ENCODE measurements at places on chromosomes 16 and 17.
A peak's percentile ranks its signal among the peaks of the same experiment; 100 is the strongest.

DNA sequence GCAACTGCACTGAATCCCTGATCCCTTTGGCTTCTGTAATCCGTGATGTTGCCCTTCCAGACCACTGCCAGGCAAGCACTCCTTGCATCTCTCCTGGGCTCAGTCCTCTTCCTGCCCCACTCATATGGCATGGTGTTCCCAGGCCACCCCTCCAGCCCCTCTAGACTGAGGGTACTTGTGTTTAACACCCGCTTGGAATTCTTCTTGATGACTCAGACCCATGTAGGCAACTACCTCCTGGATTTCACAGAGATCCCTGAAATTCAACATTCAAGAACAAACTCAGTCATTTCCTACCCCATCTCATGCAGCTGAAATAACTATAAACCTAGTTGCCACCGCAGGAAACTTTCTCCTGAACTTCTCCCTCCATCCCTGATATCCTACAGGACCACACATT is 541.9 kb upstream of the CDH11 start:
- no peak for DNase-seq

- no peak for DNase-seq
Observed at GRCh38 chr17:33127706-33128105, 136.1 kb downstream of the SPACA3 start.

DNA sequence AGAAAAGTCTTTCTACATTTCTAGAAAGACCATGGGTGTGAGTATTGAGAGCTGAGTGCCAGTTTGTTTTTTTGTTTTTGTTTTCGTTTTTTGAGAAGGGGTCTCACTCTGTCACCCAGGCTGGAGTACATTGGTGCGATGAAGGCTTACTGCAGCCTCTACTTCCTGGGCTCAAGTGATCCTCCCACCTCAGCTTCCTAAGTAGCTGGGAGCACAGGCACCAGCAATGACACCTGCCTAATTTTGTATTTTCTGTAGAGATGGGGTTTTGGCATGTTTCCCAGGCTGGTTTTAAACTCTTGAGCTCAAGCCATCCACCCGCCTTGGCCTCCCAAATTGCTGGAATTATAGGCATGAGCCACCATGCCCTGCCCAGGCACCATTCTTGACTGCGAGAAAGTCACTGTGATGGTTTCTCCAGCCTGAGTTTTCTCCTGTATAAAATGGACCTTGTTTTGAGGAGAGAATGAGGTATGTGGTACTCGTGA is 673.8 kb downstream of the MAF start:
- DNase-seq, result no peak

- no peak for DNase-seq
Observed at GRCh38 chr17:82029391-82029790, 2.1 kb upstream of the RAC3 start.

DNA sequence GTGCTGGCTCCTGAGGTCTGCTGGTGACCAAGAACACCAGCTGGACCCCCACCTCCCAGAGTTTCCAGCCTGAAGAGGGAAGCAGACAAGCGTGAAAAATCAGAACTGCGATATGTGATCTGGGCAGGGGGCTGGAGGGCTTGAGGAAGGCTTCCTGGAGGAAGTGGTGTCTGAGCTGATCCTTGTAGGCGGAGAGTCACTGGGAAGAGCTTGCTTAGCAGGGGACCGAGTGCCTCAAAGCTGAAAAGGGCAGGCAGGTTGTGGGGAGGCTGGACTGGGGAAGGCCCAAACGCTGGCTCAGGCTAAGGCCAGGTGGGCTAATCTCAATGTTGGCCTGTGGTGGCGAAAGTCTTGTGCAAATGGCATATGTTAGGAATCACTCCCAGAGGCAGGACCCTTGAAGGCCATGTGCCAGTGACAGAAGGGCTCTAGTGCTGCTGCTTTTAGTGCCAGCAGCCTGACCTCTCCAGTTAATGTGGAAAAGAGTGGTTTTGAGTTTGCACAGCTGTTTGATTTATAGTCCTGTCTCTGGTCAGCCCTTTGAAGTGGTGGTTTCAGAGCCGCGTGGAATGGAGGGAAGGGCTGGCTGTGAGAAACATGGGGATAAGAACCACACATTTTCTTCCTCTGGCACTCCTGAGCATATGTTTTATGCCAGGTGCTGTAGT is 85.3 kb upstream of the LGALS9 start:
- DNase-seq, result peak; percentile 70

- DNase-seq, result peak; percentile 18
Observed at GRCh38 chr16:76278980-76279379, 1.8 kb downstream of the CNTNAP4 start.

DNA sequence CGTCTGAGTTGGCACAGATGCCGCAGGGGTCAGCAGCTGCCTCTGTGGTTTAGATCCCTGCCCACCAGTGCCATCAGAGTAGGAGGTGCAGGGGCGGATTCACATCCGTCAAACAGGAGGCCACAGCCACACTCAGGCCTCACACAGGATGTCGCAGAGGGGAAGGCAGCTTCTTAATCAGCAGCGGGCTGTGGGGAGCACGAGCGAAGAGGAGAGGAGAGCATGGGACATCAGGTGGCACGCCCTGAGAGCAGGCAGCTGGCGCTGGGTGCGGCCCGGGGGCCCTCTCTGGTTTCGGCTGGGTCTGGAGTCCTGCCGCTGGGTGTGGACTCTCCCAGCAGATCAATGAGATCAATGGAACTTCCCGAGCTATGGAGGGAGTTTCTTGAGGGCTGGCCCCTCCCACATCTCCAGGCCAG is 9.6 kb downstream of the LLGL2 start:
- DNase-seq, result no peak

- DNase-seq, result no peak
Observed at GRCh38 chr16:76634847-76635697, 357.9 kb downstream of the CNTNAP4 start.

DNA sequence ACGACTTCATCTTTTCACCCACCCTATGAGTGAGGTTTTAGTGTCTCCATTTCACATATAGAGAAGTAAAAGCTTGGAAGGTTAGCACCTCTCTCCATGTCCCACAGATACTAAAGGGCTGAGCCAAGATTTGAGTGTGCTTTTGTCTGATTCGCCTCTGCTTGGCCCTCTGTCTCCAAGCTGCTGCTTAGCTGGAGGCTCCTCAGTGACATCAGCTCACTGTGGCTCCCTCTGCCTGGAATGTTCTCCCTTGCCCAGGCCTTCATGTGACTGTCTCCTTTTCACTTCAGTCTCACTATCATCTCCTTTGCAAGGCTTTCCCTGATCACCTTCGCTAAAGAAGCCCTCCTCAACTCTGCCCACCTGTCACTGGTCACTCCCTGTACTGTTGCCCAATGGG is 84.5 kb upstream of the HSBP1 start:
- no peak for DNase-seq

DNA sequence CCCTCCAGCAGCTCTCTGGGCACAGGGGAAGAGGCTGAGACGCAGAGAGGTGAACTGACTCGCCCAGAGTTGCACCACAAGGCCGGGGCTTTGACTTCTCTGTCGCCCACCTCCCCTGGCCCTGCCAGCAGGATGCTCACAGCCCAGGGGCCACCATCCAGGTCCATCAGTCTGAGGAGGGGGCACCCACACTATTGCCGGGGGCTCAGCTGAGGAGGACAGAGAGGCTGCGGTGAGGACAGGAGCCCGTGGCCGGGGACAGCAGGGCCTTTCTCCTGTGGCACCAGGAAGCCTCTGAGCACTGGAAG is 32.6 kb downstream of the KDM8 start:
- no peak for DNase-seq

GRCh38 chr16:56241596-56241995 is 50.3 kb downstream of the GNAO1 start:
- no peak for DNase-seq

DNA sequence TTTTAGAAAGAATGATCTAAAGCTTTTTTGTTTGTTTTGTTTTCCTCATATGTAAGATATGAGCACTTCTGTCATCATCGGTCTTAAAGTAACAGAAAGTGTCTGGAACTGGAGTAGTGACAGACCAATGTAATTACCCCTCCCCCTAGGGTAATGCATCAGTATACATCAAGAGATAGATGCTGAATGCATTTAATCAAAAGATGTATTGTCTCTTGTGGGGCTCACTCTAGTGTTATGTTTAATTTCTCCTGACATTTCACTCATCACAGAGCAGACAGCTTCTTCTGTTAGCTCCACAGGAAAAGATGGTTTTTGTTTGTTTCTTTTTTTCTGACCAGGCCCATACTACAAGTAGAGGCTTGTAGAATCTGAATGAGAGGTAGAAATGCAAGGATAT is 168.7 kb upstream of the C17orf78 start:
- DNase-seq, result no peak

DNA sequence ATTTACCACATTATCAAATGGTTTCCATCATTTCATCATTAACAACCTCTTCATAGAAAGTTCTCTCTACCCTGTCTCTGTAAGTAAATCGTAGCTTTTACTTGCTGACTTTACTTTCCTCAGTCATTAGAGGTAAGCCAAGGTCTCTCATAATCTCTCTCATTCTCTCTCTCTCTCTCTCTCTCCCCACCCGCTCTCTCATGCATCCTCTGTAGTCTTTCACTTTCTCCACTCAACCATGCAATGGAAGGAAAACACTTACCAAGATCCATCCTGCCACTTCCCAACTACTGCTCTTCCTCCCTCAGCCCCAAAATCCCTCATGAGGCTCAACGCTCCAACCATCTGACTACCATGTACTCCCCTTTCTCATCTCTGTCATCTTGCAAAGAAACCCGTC is 6.1 kb downstream of the CEP112 start:
- no peak for DNase-seq

DNA sequence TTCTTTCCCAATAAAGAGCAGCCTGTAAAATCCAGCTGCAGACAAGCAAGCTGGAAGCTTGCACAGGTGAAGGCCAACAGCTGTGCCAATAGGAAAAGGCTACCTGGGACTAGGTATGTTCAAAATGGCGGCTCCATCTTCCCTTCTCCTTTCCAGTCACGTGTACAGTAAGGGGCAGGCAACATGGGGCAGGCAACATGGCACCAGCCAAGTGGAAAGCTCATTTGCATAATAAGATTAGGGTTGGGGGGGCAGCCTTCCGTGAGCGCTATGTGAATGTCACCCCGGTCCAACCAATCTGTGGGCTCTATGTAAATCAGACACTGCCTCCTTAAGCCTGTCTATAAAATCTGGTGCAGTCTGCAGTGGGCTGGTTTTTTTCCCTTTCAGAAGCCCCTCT is 31.3 kb downstream of the TVP23A start:
- DNase-seq, result no peak

DNA sequence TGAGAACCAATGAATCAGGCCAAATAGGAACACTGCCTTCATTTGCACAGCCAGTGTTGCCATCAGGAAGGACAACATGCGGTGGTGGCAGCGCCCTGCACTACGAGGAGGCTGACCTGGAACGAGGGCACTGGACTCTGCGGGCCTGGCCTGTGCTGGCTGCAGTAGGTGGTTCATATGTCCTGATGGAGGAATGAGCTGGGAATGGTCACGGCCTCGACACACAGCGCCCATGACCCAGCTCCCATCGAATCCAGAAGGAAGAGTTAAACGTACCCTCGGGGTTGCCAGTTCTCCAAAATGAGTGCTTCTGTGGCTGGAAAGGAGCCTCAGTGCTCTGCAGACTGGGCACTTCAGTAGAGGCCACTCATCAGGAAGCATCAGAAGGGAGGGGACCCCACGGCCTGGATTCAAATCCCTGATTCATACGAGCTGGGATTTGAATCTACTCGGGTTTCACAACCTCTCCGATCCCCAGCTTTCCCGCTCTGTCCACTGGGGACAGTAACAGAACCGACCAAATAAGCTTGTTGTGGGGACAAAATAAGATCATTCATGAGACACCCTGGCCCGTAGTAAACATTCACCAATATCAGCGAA is 85.5 kb downstream of the ZDHHC7 start:
- DNase-seq, result no peak

- no peak for DNase-seq
Observed at GRCh38 chr16:89100601-89101302, 7.1 kb downstream of the ACSF3 start.

GRCh38 chr17:34675605-34676004 is 96.2 kb downstream of the TMEM132E start:
- DNase-seq, result no peak

- DNase-seq, result no peak
Observed at GRCh38 chr16:50889746-50890145, 147.9 kb downstream of the CYLD start.

DNA sequence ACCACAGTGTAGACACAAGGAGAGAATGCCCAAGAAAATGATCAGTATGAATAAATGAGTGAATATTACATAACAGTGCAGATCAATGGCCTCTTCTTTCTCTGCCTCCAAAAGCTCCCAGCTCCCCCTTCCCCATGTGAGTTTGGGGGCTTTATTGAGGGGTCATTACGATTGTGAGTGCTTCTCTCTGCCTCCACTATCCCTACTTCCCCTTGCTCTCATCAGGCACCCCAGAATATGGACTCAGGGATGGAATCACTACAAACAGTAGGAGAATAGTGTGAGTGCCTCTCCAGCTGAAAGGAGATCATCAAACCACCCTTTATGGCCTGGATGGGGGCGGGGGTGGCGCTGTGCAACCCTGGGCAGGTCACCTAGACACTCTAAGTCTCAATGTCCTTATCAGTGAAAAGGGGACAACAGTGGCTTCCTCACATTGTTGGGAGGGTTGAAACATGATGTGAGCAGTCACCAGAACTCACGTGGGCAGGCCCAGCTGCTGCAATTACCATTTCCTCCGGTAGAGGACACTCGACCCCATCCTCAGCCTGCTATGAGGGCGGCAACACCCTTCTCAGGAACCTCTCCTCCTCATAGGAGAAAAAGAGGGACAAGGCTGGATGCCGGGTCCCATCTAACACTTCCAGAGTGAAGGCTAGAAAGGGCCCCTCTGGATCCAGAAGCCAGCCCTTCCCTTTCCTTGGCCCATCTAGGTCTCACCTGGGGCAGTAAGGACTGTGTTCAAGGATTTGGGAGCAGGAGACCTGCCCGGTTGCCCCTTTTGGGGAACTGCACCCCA is 2.1 kb upstream of the EPOP start:
- DNase-seq, result peak; percentile 99

DNA sequence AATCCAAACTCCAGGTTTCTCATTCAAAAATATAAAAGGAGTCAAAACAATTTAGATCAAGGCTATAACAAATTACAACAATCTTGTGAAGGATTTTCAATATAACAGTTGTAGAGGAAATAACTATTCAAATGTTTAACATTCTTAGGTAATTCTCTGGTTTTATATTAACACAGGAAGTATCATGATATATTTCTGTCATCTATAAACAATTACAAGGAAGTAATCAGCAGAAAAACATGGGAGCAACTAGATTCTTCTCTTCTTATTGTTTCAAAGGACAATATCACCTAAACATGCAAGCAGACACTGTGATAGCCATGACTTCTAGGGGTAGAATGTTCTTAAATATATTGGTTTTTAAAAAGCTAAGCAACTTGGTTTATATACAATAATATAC is 49.9 kb downstream of the FBXL20 start:
- DNase-seq, result peak; percentile 18

DNA sequence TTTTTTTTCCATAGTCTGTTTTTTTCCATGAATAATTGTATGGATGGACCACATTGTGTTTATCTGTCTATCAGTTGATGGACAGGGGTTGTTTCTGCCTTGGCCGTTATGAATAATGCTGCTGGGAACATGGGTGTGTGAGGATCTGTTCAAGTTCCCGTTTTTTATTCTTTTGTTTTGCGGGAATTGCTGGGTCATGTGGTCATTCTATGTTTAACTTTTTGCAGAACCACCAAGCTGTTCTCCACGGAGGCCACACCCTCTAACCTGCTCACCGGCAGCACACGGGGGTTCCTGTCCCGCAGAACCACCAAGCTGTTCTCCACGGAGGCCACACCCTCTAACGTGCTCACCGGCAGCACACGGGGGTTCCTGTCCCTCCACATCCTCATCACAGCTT is 5.9 kb upstream of the MSLN start:
- DNase-seq, result no peak

- DNase-seq, result no peak
Observed at GRCh38 chr17:34472363-34472762, 107.0 kb upstream of the TMEM132E start.

- DNase-seq, result no peak
Observed at GRCh38 chr17:77502626-77503292, 362.0 kb downstream of the SEC14L1 start.
